ENCODE measurements at places on chromosomes 3 and 15.

- no peak for DNase-seq
Observed at GRCh38 chr15:80180986-80181385, 28.2 kb downstream of the FAH start.

- DNase-seq: no peak
Observed at GRCh38 chr15:92288755-92289154, 104.9 kb upstream of the ST8SIA2 start.

GRCh38 chr15:91924837-91925495 lies 71.5 kb downstream of the SLCO3A1 start:
- DNase-seq: no peak

GRCh38 chr15:75063889-75064288 lies 40.5 kb downstream of the PPCDC start:
- DNase-seq: no peak

DNA sequence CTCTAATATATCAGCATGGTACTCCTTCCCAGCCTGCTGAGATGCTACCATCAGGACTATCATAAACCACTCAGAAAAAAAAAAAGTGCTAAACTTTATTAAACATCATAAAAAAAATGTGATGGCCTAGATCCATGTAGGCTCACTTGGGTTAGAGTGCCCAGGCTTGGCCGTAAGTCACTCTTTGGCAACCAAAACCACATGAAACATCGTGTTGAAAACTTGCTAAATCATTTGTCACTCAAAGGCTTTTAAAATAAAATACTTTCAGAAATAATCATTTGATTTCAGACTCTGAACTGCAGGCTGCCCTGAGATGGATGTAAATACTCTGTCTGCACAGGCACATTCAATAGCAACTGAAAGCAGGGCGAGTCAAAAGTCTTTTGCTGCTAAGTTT lies 78.4 kb upstream of the WNT5A start:
- DNase-seq: no peak
